ENCODE measurements at places on chromosomes 5 and 9. TPM values are rescaled to one million over a fixed set of nuclear protein-coding genes. Genes with fewer than 3 reads are reported as not detected.

TSC1 gene
- 5.8 TPM for polyA plus RNA-seq

STKLD1 gene
- polyA plus RNA-seq: not detected

CDX1 gene
- not detected for polyA plus RNA-seq

PCDHB4 gene
- not detected for polyA plus RNA-seq

PLAC8L1 gene
- polyA plus RNA-seq: not detected

IPO11 gene
- 5.5 TPM for polyA plus RNA-seq

ADAMTS19 gene
- polyA plus RNA-seq: not detected

FAM153A gene
- polyA plus RNA-seq: not detected
